ENCODE measurements at places on chromosomes 1 and 21. TPM values are rescaled to one million over a fixed set of nuclear protein-coding genes. Genes with fewer than 3 reads are reported as not detected.

DNA sequence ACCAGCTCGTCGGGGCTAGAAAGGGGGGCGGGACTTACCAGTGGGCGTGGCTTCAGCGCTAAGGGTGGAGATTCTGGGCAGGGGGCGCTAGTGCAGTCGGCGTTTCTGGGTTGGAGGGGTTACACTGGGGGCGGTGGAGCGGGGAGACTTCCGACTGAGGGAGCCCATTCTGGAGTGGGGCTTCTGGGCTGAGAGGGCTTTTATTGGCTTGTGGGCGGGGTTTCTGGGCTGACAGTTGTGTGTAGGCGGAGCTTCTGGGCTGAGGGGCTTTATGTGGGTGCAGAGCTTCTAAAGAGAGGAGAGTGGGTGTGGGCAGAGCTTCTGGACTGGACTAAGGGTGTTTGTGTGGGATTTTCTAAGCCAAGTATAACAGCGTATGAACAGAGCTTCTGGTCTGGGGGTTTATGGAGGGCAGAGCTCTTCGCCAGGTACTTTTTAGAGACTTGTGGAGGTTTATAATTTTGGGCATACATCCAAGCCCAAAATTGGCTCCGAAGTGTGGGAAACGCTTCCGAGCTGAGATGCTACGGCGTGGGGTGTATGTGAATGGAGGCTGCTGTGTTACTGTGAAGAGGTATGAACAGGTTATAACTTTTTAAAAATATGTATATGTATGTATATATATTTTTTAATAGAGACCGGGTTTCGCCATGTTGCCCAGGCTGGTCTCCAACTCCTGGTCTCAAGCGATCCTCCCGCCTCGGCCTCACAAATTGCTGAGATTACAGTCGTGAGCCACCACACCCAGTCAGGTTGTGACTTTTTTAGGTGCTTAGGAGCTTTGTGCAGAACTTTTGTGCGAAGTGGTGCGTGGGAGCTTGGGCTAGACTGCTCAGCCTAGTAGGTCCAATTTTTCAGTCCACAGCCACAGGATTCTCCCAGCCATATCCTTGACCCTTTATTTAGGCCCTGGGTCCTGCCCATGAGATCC is 825 bp downstream of the TMEM39B start:
- DNase-seq: peak; percentile 90

GRCh38 chr21:20167059-20167458 is 831.1 kb upstream of the NCAM2 start:
- no peak for DNase-seq

GRCh38 chr1:236904892-236905741 is 99.1 kb downstream of the MT1HL1 start:
- DNase-seq: no peak

DNA sequence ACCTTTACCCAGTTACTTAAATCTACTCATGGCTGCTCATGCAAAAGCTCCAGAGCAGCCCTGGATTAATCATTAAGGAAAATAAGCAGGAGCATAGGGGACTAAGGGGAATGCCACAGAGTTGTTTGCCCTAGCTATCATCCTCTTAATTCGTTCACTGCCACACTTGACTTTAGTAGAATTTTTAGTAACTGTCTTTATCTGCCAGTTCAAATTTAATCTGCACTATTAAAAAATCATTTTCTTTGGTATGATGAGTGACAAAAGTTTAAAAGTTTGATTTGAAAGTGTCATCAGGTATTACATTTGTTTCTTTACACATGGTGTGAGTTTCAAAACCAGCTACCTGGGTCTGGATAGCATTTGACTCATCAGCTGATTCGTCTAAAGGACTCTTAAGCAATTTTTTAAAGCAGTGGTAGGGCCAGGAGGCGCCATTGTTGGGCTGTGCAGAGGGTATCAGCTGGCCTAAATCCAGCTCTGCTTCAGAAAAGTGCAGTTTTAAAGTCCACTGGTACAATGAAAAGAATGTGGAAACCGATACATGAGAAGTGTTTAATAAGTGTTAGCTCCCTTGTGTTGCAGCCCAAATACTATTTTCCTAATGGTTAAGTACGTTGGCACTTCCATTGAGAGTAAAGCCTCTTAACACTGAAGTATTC is 69.9 kb upstream of the DR1 start:
- DNase-seq: peak; percentile 38

DNA sequence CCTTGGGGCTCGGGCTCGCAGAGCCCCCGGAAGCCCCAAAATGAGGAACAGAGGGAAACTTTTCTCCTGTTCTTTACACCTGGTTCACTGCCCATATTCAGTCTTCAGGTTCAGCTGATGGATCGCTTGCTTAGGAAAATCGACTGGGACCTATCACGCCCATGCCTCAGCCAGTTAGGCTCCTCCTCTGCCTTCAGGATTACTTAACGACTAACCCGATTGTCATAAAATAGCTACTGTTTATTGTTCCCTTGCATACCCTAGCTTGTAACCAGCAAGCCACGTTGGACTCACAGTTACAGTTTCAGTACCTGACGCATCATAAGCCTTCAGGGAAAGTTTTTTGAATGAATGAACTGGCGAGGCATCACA is 692 bp downstream of the TARDBP start:
- no peak for DNase-seq

- no peak for DNase-seq
Observed at GRCh38 chr1:90761781-90762589, 44.9 kb upstream of the BARHL2 start.

GRCh38 chr1:68470388-68470970 is 20.7 kb upstream of the RPE65 start:
- DNase-seq: no peak

- DNase-seq: no peak
Observed at GRCh38 chr1:247408100-247408499, 7.9 kb upstream of the NLRP3 start.

DNA sequence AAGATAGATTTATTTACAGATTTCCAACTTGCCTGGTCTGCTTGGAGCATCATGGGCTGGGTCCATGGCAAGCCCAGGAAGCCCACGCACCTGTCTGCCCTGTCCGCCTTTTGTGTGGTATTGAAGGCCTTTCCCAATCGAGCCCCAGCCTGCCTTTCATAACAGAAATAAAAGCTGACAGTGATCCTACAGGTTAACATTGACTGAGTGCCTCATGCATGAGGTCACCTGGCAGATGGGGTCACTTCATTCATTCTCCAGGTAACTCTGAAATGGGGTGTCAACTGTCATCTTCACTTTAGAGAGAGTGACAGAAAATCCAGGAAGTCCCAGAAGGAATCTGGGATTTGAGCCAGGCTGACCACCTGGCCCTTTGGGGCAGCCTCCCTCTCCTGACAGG is 36.3 kb upstream of the CASZ1 start:
- DNase-seq: no peak

- DNase-seq: no peak
Observed at GRCh38 chr1:35577071-35577998, 4.2 kb downstream of the TFAP2E start.

DNA sequence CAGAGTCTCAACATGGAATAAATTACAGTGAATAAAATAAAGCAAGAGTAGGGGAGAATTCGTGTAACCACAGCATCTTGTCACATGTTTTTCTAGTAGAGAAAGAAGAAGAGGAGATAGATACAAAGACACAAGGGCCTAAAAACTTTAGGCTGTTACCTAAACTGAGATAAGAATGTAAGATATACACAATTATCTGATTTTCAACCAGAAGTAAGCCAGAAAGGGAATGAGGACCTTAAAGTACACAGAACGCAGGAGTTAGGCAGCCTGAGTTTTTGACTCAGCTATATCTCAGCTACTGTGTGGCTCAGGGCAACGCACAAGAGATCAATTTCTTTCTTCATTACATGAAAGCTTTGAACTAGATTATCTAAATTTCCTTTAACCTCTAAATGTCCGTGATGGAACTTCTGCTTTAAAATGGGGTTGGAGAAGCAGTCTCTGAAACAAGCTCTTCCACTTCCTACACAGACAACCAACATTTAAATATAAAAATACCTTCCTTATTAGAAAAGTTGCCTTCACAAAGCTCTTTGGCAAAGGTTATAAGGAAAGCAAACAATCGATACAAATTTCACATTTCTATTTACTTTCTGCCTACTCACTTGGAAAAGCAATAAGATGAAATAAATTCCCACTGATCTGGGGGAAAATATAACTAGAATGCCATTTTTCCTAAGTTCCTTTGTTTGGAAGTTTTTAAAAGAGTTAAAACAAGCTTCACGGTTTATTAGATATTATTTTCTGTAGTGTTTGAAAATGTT is 5.2 kb upstream of the RGS13 start:
- DNase-seq: no peak

DNA sequence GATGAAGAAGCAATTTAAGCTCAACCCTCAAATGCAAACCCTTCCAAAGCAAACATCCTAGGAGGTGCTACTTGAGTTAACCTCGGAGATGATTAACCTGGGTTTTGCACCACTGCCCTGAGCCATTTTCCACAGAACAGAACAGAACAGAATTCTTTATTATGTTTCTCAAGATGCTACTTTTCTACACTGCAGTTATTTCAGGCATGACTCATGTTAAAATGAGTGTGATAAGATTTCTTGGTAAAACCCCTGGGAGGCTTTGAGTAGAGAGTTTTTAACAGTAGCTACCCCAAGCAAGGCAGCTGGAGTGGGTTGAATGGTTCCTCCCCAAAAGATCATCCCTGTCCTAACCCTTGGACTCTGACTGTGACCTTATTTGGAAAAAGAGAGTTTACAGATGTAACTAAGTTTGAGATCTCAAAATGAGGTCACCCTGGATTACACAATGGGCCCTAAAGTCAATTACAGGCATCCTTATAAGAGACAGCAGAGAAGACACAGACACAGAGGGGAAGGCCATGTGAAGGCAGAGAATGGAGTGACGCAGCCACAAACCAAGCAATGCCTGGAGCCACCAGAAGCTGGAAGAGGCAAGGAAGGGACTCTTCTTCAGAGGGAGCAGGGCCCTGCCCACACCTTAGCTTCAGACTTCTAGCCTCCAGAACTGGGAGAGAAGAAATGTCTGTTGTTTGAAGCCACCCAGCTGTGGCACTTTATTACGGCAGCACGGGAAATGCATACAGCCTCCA is 153.4 kb downstream of the ETS2 start:
- DNase-seq: no peak

- no peak for DNase-seq
Observed at GRCh38 chr21:25457411-25457810, 149.9 kb downstream of the MRPL39 start.

DNA sequence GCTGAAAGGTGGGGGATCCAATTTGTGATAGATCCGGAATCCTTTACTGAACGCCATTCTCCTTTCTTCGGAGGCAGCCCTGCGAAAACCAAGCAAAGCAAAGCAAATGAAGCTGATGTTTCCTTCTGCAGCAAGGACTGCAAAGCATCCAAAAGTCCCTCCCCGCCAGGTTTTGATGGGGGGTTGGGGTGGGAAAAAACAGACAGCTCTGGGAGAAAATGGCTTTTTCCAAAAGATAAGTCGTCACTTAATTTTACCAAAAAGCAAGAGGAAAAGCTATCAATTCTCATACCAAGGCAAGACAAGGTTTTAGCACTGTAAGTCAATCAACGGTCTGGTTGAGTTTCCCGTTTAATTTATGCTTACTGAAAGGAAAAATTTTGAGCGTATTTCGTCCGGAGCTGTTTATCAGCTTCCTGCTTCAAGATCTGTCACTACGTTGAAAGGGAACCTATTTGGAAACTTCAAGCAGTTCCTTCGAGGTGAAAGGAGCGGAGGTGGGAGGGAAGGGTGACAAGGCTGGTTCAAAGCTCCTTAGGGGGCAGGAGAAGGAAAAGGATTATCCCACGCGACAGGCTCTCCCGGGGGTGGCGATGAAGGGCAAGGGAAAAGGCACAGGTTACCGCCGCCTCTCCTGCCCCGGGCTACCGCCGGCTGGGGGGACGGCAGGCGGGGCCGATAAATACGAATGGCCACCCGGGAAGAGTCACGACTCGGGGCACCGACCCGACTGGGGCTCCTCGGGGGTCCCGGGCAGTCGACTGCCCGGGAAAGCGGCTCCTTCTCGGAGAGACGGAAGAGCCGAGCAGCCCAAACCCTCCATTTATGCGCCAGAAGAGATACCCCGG is 750 bp downstream of the SYNJ1 start:
- peak; percentile 34 for DNase-seq

DNA sequence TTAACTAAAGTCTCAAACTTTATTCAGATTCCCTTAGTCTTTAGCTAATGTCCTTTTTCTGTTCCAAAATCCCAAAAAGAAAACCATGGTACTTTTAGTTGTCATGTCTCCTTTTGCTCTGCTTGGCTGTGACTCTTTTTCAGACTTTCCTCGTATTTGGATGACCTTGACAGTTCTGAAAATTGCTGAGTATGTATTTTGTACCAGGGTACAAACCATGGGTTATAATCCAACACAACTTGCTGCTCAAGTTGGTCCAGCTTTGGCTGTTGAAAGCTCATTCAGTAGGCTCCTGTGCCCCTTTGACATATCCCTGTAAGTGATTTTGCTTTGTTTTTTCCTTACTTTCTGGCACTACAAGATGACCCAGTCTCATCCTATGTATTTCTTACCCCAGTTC is 51.7 kb downstream of the PALMD start:
- DNase-seq: no peak

GRCh38 chr1:101005183-101005582 is 20.4 kb downstream of the DPH5 start:
- no peak for DNase-seq

DNA sequence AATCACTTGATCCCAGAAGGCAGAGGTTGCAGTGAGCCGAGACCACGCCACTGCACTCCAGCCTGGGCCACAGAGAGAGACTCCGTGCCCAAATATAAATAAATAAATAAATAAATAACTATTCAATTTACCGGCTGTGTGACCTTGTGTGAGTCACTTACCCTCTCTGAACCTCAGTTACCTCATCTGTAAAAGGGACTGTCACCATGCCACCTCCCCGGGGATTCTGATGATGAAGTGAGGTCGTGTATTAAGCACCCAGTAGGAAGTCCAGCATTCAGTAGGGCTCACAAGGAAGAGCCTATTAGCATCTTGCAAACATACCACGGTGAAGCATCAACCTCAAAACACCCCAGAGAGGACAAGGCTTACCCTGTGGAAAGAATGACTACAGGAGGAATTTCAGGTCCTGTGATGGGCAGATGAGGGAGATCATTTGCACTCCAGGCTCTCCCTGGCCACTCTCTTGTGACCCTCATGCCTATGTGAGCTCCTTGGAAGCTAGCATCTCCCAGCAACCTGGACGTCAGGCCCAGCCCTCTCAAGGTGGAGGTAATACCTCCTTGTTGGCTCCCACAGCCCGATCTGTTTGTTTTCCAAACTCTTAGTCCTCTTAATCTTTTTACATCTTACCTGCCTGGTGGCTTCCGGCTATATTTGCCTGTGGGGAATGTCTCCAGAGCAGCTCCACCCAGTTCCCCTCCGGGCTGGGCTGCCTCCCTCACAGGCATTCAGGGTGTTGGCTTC is 7.6 kb upstream of the C1QA start:
- DNase-seq: no peak

GRCh38 chr1:93601686-93602085 is 80.0 kb downstream of the BCAR3 start:
- DNase-seq: no peak

The SLC16A1 gene
- 53.5 TPM for polyA plus RNA-seq

The LEPROT gene
- polyA plus RNA-seq: 166 TPM

The EGLN1 gene
- 33.2 TPM for polyA plus RNA-seq

The LIN28A gene
- polyA plus RNA-seq: 0.04 TPM

The ASTN1 gene
- 1.6 TPM for polyA plus RNA-seq

The C4BPA gene
- polyA plus RNA-seq: 0.75 TPM

The BCL2L15 gene
- 0.74 TPM for polyA plus RNA-seq

The C1orf56 gene
- polyA plus RNA-seq: 9.0 TPM

The FAM151A gene
- polyA plus RNA-seq: 31.8 TPM

The SPRR3 gene
- polyA plus RNA-seq: 0.51 TPM

Measured in left renal cortex interstitium (tissue), 4 donors.